H1 (cell line): ENCODE measurements at places on chromosomes 16 and 17.

DNA sequence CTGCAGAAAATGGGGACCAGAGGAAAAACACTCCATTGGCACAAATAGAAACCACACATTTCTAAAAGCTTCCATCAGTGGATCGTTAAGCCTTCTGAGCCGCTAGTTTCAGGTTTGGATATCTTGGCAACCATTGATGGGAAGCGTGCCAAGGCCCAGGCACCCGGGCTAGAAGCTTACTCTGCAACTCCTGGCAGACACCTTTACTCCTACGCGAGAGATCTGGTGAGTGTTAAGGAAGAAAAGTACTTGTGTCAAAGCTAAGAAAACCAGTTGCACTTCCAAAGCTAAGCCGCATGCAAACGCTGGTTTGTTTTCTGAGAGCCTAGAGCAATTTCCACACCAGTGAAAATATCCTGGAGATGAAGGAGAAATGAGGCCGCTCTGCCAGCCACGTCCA lies 472.4 kb downstream of the PMP22 start:
- H3K4me3 ChIP-seq: no peak overlapping the region
- H3K27me3 ChIP-seq: no peaks in the 10 kb centered on the region
- no peaks in the 10 kb centered on the region for H3K36me3 ChIP-seq

- H3K36me3 ChIP-seq: no peaks in the 10 kb centered on the region
- H3K27ac ChIP-seq: no peak overlapping the region
- H3K4me3 ChIP-seq: no peak overlapping the region
- DNase-seq: no peak
- no peaks in the 10 kb centered on the region for H3K4me1 ChIP-seq
Measured at GRCh38 chr17:18380471-18381157, 3.0 kb downstream of the EVPLL start.

GRCh38 chr16:14378689-14379467 lies 251.2 kb downstream of the PARN start:
- H3K4me3 ChIP-seq: no peak overlapping the region
- H3K36me3 ChIP-seq: no peaks in the 10 kb centered on the region
- no peaks in the 10 kb centered on the region for H3K27me3 ChIP-seq
- H3K27ac ChIP-seq: no peak overlapping the region
- no peaks in the 10 kb centered on the region for H3K4me1 ChIP-seq

- no peak for DNase-seq
- H3K27ac ChIP-seq: no peak overlapping the region
- no peak overlapping the region for H3K4me3 ChIP-seq
- H3K36me3 ChIP-seq: no peaks in the 10 kb centered on the region
Measured at GRCh38 chr16:48681520-48681919, 71.5 kb upstream of the N4BP1 start.

DNA sequence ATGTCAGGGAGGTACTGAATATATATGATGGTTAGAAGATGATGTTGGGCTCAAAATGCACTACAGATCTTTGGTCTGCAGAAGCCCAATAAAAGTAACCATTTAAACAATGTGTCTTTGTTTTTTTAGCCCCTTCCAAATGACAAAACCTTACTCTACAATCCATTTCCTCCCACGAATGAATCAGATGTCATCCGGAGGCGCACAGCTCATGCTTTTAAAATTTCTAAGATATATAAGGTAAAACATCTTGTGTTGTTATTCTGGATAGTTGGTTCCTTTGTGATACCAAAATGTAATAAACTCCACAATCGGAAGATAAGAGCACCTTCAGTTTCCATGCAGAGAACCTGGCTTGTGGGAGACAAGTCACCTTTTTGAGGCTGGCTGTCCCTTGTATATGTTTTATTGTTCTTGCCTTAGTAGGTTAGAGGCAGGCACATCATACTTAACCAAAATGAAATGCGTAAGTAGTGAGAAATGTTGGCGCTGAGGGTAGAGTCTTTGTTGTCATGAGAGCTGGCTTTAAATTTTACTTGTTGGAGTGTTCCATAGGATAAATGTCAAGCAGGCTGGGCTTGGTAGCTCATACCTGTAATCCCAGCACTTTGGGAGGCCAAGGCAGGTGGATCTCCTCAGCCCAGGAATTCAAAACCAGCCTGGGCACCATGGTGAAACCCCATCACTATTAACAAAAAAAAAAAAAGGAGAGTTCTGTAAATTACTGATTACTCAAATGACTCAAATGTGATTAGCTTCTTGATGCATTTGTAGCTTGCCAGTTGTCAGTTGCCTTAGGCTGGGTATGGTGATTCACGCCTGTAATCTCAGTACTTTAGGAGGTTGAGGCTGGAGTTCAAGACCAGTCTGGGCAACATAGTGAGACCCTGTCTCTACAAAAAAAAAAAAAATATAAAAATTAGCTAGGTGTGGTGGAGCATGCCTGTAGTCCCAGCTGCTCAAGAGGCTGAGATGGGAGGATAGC lies 19.7 kb upstream of the SNTB2 start:
- no peak overlapping the region for H3K27ac ChIP-seq
- no peak for DNase-seq
- H3K27me3 ChIP-seq: no peaks in the 10 kb centered on the region

DNA sequence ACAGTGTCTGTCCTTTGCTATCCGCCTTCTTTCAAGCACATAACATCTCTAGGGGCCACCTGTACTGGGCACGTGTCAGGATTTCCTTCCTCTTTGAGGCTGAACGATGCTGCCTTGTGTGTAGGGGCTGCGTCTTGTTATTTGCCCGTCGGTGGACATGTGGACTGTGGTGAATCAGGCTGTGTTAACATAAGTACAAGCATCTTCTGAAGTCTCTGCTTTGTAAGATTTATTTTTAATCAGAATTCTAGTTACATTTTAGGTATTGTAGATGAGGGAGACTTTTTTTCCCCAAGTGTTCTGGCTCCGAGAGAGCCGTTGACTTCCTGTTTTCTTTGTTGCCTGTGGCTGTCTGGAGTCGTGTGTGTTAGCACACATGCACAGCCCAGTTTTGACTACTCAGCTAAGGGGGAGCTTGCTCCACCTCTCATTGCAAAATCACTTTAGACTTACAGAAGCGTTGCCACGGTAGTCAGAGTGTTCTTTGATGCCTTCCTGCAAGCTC lies 26.1 kb downstream of the SPG7 start:
- no peak overlapping the region for H3K27ac ChIP-seq
- H3K36me3 ChIP-seq: peaks cover 24% of the 10 kb centered on the region
- H3K27me3 ChIP-seq: no peaks in the 10 kb centered on the region
- no peak overlapping the region for H3K4me3 ChIP-seq
- H3K4me1 ChIP-seq: no peaks in the 10 kb centered on the region
